ENCODE measurements at places on chromosomes 2 and 18. TPM values are rescaled to one million over a fixed set of nuclear protein-coding genes. Genes with fewer than 3 reads are reported as not detected.

ANKRD53 gene
- 0.39 TPM for total RNA-seq

TCF4 gene
- total RNA-seq, result 136 TPM

SCN7A gene
- total RNA-seq, result not detected

PDE11A gene
- total RNA-seq, result 0.22 TPM

DSC2 gene
- 0.97 TPM for total RNA-seq
